ENCODE measurements at places on chromosomes 2 and 18. TPM values are rescaled to one million over a fixed set of nuclear protein-coding genes. Genes with fewer than 3 reads are reported as not detected.

- DNase-seq: no peak
Measured at GRCh38 chr2:9145752-9146430, 60.7 kb upstream of the ASAP2 start.

DNA sequence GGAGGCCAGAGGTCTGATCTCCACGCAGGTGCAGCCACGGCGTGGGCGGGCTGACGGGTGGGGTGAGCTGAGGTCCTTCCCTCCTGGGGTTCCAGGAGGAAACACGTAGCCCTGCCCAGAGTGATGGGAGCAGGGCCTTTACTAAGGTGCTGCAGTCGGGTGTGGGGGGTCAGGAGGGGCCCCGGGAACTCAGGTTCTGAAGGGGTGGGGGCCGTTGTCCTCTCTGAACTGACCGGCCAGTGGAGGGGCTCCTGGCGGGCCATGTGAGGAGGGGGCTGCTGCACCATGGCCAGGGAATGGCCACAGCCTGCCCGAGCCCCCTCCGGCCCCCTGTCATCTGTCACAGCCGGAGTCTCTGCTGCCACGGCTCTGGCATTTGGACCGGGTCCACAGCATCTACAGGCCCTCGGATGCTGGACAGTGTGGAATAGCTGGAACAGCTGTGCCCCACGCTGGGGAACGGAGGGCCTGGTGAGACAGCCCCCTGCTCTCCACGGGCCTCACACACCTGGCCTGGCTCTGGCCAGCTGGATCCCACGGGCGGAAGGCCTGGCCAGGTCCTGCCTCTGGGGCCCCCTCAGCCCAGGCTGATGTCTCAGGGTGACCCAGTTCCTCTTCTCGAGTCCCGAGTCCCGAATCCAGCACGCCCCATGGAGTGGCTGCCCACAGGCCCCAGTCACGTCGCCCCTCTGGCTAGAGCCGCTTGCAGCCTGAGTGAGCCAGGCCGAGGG, 145.6 kb upstream of the GPC1 start:
- no peak for DNase-seq

- no peak for DNase-seq
Measured at GRCh38 chr2:132732694-132733093, 62.7 kb upstream of the LYPD1 start.

The HRH4 gene
- total RNA-seq: 0.12 TPM

- DNase-seq: no peak
Measured at GRCh38 chr18:58394602-58395425, 234.1 kb downstream of the ALPK2 start.

The COX5B gene
- 533 TPM for total RNA-seq

GRCh38 chr2:225425284-225425683, 25.8 kb downstream of the NYAP2 start:
- no peak for DNase-seq

DNA sequence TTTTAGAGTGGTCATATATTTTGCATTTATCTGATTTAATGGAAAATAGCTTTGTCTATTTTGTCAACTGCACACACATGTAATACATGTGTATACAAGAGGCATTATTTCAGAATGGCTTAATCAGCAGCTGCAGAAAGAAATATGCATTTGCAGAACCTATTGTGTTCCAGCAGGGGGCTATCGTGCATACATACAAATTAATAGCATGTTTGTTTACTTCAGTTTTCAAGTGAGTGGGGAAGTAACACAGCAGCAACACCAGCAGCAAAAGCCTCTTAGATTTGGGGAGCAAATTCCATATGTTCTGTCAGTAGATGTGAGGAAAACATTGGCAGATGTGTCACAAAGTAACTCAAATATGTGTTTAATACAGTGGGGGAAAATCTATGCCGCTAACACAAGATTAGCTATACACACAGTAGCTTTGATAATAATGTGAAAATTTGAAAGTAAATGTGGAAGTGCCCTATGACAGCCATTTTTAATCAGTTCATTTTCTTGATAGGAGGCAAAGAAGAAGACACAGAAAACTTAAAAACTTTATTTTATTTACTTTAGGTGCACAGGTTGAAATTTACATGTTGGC, 218.1 kb downstream of the WDR7 start:
- peak; percentile 49 for DNase-seq

The PLCD4 gene
- total RNA-seq: 2.8 TPM

- DNase-seq: no peak
Measured at GRCh38 chr2:103860016-103860415, 993.9 kb upstream of the POU3F3 start.

DNA sequence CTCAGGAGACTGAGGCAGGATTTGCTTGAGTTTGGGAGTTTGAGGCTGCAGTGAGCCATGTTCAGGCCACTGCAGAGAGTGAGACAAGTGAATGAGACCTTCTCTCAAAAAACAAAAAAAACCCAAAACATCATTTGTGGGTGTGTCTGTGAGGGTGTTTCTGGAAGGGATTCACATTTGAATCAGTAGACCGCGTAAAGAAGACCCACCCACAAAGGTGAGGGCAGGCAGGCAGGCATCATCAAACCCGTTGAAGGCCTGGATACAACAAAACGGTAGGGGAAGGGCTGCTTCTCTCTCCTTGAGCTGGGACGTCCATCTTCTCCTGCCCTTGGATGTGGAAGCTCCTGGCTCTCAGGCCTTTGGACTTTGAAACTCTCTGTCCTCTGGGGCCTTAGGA, 25.4 kb downstream of the CDKL4 start:
- no peak for DNase-seq

DNA sequence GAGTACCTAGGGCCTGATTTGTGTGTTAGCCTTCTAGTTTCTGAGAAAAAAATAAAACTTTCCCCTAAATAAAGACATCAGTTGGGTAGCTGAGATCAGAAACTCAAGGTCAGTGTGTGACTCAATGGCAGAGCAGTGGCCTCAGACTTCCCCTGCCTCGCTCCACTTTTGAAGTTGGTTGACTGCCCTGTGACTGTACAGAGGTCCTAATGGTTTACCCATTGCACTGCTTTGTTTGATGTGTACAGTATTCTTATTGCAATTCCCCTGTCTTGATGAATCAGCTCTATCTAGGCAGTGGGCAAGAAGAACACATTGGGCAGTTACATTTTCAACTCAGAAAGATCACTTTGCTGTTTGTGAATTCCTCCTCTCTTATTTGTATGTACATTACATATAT, 315.7 kb downstream of the KCNS3 start:
- DNase-seq: no peak

The LYG2 gene
- total RNA-seq: not detected

- no peak for DNase-seq
Measured at GRCh38 chr18:3238742-3239141, 8.9 kb upstream of the MYL12A start.

GRCh38 chr18:43720041-43720440, 442.8 kb upstream of the SYT4 start:
- no peak for DNase-seq

The FAM210A gene
- total RNA-seq: 11.2 TPM

The CIDEA gene
- not detected for total RNA-seq

The CD28 gene
- total RNA-seq: not detected

DNA sequence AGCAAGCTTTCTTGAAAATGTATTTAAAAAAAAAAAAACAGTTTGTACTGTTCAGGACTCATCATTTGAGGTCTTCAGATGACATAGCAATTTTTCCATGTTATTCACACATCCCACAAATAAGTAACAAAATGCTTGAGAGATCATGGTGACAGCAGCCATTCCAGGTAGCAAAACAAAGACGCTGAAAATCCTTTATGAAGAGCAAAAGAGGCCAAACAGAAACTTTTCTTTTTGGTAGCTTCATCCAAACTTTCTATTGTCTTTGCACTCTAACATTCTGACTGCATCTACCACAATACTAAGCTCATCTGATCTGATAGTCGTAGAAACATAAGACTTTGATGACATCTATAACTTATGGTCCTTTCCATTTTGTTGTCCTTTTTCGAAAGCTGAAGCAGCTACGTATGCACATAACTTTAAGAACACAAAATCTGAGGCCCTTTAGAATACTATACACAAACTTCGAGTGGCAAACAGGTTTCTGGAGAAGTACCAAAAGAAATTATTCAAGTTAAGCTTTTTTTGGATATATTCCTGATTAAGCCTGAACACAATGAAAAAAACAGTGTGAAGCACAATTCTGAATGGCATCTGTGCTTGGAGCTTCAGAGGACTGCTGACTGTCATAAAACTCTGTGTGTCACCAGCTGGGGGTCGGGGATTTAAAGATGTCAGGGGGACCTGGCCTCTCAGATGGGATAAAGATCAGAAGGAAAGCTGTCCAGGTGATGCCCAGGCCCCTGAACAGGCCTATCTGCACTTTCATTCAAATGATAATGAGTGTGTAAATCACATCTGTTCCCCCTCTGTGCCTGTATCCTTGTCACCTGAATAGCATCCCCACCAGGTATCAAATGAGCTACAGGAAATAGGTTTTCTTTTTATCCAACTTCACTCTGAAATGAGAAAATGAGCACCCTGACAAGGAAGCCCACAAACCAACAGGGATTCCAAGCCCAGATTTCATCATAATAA, 75.8 kb downstream of the ZEB2 start:
- DNase-seq: no peak

DNA sequence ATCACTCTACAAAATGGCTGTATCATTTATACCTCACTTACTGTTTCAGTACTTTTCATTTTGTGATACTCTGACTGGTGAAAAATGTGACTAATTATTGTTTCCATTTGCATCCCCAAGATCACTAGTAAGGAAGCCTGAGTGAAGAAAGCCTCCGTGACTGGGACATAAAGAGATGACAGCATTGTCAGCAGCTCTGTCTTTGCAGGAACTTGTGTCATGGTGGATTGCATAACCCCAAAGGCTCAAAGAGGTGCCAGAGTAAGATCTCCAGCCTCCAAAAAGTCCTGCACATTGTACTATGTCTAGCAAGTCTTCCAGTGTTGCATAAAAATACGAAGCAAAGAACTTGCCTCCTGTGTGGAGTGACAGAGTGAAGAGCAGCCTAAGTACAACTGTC, 187.5 kb upstream of the CRIM1 start:
- no peak for DNase-seq

The NFATC1 gene
- 1.5 TPM for total RNA-seq

- DNase-seq: no peak
Measured at GRCh38 chr2:241304039-241304670, 11.3 kb downstream of the HDLBP start.

The CDKL4 gene
- total RNA-seq: not detected

DNA sequence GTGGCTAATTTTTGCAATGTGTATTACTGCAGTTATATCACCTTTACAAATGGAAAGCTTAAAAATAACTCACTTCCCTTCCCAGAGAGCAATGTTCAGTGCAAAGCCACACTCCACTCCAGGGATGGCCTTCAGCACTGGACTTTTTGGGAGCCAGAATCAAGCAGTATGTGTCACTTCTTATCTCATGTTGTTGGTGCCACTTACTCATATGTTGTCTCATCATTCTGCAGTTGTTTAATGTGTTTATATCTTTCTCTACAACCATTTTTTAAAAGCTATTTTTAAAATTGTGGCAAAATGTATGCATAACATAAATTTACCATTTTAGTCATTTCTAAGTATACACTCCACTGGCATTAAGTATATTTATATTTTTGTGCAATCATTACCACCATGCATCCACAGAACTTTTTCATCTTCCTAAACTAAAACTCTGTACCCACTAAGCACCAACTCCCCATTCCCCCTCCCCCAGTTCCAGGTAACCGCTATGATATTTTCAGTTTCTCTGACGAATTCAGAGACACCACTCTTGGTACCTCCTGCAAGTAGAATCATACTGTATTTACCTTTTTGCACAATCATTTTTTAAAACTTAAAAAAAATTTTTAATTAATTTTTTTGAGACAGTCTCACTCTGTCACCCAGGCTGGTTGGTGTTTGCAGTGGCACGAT, 32.1 kb upstream of the CD8A start:
- DNase-seq: no peak

DNA sequence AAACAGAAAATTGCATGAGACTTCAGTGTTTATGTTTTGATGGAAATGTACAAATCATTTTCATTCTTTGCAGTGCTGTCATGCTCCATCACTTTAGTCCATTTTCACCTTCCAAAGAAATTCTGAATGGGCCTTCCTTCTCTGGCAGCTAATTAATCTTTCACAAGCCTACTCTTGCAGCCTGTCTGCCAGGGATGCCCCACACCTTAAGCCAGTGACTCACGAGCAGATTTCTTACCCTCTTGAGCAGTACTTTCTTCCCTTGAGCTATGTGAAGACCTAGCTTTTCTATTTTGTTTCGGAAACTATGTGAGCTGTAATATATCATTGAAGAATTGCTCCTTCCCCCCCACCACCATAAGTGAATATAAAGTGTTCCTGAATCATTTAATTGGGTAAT, 404.3 kb upstream of the VWC2L start:
- no peak for DNase-seq

DNA sequence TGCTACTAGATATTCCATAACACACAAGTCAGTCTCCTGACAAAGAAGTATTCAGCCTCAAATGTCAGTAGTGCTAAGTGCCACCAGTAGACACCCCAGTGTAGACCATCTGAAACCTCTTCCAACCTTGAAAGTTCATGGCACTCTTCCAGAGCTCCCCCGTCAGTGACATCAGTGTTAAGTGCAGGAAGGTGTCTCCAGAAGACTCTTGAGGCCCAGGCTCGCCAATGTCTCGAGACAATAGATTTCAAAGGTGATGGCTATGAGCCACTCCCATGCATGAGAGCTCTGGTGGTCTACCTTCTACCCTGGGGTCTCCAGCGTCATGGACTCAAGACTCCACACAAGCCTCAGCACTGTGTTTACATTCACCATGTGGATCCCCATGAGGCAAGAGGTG, 183.8 kb downstream of the SMAD2 start:
- DNase-seq: no peak

The CHRND gene
- total RNA-seq: 0.05 TPM

DNA sequence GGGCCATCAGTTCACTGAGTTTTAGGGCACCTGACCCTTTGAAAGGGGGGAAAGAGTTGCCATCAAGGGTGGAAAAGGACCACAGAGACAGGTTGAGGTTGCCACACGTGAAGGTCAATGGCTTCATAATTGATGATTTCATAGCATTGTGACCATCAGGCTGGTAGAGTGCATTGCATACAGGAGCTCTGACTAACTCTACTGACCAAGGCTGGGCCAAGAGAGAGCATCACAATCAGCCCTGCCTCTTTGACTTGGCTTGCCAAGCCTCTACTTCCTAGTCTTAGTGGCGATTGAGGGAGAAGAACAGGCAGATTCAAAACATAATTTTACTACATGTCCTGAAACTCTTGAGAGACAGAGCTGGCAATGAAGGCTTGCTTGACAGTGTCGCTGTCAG, 5.8 kb upstream of the TNP1 start:
- no peak for DNase-seq

DNA sequence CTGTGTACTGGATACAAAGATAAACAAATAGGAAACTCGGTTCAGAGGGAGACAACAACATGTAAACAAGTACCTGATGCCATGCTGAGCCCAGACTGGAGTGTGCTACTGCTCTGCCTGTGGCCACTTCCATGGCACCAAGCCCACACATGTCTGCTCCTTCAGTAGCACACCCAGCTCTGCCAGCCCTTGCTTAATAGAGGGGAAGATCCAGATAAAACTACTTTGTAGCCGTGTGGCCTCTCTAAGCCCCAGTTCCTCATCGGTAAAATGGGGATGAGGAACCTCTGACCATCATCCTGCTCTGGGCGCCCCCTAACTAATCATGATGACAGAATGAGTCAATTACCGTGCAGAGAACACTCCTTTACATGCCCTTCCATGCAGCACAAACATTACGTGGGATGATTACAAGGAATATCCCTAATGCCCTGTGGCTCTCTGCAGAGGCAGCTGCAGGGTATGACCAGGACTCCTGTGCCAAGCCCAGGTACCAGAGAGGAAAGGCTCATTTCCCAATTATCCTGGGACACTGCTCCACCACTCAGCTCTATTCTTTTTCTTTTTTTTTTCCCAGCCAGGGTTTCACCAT, 34.9 kb downstream of the DNMT3A start:
- no peak for DNase-seq

All from NCI-H460 (cell line).